ENCODE measurements at places on chromosomes 11 and 22.

- no peak for DNase-seq
These were observed 9.4 kb upstream of the SOX6 start for GRCh38 chr11:16365581-16366228.

DNA sequence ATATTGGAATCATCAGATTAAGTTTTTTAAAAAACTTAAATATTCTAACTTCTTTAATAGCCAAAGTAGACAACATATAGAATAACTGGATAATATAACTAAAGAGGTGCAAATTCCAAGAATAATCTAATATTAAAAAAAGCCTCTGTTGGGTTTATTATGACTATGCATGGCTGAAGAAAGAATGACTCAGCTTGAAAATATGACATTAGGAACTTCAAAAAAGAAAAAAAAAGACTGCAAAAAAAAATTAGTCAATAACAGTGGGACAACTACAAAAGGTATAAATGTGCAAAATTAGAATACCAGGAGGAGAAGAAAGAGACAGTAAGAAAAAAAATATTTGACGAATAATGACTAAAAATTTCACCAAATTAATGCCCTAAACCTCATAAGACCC, 1178.0 kb downstream of the JRKL start:
- no peak for DNase-seq

DNA sequence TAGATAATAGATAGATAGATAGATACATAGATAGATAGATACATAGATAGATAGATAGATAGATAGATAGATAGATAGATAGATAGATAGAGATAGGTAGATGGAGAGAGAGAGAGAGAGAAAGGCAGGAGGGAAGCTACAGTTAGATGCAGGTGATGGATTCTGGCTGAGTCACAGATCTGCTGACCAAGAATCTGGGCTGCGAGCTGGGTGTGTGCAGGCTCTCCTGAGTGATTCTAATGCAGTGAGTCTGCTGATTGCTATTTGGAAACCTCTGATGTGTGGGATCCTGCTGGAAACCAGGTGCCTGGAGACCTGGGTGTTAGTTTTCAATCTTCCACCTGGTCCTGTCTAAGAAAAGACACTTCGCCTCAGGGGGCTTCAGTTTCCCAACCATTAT, 1441.8 kb downstream of the TBC1D22A start:
- DNase-seq = no peak

- DNase-seq = no peak
These were observed 51.7 kb downstream of the PITPNB start for GRCh38 chr22:27867085-27867952.

DNA sequence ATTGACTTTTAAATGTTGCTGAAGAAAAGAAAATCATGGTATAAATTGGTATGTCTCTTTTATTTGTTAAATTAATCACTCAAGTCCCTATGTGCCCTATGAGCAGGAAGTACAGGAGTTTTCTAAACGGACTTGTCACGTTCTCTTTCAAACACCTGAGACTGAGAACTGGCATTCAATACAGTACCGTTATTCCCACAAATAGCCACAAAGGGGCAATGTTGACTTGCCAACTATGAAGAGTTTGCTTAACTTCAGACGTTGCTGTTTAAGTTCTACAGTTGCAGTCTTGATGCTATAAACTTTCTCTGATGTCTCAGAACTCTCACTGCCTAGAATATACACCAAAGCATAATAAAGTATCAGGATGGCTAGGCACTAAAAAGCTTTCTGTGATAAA, 7.6 kb downstream of the OR56A1 start:
- no peak for DNase-seq

DNA sequence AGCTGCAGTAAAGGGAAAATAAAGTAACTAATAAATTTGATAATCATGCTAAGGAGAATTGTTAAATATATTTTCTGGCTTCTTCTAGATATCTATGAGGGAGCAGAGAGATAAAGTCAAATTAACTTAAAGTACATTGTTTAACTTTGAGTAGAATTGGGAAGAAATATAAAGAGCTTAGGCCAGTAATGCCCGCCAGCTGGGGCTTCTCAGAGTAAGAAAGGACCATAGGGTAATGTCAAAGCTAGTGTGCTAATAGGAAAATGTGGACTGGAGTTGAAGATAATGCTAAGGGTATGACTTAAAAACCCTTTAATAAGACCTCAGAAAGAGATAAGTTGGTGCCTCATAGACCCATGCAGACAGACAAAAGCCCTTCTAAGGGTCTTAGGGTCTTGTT, 411.6 kb upstream of the ANO3 start:
- no peak for DNase-seq

- DNase-seq = no peak
These were observed 19.4 kb downstream of the APLP2 start for GRCh38 chr11:130088919-130089673.

- DNase-seq = no peak
These were observed 5.4 kb upstream of the TMPRSS4 start for GRCh38 chr11:118071416-118072030.

DNA sequence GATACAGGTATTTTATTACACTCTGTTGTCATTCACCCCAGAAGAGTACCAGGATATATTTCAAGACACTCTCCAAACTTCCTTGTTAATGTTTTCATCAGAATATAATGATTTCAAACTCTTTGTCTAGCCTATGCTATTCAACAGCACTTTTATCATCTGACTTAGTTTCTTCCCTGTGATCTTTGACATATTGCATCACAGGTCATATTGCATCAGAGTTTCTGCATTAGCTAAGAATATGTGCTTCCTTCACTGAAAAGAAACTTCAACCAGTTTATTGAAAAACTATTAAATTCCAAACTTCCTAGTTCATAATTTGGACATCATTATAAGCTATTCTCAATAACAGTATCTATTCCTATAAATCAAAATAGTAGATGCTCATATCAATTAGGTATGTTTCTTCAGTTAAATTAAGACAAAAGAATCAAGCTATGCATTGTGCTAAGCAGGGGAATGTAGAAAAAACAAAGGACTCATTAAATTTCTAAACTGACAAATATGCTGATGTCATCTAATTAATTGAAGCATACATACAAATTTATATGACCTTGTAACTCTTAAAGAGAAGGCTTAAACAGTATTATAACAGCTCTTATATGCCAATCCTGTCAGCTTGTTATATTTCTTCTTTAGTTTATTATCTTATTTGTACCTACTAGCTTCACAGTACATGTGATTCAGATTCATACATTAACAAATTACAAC, 361.8 kb upstream of the LUZP2 start:
- DNase-seq = no peak

DNA sequence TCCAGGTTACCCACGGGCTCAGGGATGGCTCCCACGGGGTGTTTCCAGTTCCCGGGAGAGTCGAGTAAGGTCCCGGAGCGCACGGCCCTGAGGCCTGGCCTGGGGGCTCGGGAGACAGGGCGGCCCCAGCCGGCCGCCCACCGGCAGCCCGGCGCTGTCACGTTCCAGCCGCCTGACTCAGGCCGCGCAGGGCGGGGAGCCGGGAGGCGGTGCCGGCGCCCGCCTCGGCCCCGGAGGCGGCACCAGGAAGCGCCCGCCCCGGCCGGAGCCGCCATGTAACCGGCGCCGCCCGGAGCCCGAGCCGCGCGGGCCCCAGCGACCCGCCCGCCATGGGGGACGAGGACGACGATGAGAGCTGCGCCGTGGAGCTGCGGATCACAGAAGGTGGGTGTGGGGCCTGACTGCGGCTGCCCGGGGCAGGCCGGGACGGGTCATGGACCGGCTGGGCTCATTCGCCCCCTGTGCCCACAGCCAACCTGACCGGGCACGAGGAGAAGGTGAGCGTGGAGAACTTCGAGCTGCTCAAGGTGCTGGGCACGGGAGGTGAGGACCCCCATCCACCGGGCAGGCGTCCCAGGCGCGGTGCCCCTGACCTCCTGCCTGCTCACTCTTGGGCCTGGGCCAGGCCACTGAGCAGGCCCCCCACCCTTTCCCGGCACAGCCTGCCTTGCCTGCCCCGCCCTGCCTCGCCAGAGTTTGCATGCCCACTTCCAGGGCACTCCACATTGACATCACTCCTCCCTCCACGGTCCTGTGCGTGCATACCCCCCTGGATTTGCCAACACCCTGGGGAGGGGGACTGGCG, at the start of gene RPS6KA4:
Gene RPS6KA4 (plus strand): TSS at position 256 of the 805 bp plus-strand sequence. CDS start 74 bp downstream, at position 330.
- DNase-seq = peak; percentile 81

DNA sequence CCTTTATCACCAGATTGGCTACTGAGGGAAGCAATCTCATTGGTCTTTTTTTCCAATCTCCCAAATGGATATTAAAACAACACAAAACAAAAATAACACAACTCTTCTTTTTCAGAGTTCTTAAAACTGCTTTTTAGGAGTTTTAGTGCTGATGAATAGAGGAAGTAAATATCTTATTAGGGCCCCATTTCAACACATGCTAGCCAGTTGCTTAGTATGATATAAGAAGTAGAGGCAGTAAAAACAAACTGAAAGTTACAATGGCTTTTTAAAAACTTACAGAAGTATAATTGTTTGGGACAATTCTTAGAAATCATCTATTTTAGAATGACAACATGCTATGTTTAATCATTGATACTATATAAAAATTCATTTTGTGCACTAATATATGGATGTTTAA, 3.4 kb downstream of the C11orf71 start:
- no peak for DNase-seq

GRCh38 chr22:29979777-29980321, 96.9 kb downstream of the MTMR3 start:
- DNase-seq = no peak

DNA sequence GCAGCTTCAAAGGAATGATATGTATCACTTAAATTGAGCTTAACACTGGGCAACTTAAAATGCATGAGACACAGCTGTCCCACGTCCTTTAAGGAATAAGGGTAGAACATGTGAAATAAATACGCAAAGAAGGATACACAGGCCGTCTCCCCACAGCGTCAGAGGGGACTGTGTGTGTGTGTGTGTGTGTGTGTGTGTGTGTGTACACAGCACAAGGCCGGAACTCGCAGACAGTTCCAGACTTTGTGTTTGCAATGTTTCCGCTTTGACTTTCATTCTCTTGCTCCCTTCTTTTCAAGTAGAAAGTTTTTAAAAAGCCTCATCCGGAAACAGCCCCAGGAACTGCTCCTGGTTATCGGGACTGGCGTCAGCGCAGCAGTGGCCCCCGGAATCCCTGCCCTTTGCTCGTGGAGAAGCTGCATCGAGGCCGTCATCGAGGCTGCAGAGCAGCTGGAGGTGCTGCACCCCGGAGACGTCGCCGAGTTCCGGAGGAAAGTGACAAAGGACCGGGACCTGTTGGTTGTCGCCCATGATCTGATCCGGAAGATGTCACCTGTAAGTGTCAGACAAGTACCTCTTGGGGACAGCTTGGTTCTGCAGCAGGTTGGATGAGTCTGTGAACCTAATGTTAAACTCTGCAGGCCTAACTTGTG, 13.3 kb downstream of the FAM118A start:
- no peak for DNase-seq

DNA sequence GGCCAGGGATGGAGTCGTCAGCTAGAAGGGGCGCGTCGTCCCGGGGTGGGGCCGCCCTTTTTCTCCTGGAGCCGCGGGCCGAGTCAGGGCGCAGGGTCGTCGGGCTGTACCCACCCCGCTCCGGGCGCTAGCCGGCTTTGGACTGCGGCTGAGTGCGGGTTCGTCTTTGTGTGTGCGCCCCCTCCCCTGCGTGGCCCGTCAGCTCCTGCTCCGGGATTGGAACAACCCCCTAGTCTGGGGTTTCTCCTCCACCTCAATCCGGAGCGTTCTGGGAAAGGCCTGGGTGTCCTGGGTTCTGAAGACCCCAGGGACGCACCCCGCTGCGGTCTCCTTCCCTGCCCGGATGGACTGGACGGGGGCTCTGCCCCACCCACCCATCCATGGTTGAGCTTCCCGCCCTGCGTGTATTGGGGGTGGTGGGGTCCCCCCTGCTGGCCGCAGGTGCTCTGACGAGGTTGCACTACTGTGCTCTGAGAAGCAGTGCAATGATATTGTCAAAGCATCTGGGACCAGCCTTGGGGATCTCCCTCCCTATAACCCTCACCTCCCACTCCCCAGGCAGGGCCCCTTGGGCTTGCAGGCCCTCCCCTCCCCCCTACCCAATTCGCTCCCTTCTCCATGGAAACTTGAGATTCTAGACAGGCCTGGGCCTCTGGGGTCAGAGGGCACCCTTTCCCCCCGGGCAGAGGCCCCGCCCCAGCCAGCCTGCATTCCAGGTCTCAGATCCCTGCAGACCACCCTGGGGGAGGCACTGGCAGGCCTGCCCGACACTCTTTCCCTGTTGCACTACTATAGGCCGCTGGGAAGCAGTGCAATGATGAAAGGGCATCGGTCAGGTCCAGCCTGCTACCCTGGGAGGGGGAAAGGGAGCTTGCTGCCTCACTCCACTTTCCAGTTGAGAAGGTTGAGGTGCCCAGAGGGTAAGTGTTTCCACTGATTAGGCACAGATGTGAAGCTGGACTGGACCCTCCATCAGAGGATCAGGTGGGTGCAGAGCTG, 10.7 kb downstream of the SDF2L1 start:
- DNase-seq = no peak

- DNase-seq = no peak
These were observed 48.5 kb downstream of the WT1 start for GRCh38 chr11:32386770-32387377.

DNA sequence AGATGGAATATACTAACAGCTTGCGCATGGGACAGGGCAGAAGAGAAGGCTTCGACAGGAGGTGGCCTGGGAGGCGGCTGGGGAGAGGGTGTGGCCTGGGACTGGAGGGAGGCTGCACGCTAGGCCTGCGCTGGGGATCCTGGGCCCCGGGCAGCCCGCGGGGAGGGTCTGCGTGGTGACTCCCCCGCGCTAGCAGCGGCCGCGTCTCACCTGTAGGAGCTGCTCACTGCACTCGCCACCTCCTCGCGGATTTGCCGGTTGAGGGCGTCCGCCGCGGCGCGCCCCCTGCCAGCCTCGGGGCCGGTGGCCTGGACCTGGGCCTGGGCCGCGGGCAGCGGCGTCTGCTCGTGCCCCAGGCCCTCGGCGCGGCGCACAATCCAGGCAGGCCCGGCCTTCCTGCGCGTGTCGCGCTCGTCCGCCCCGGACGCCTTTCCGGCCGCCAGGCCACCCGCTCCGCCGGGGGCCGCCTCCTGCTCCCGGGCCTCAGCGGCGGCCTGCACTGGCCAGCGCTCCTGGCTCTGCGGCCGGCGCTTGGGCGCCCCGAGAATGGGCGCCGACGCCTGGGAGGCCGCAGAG, 1.5 kb downstream of the MAP6 start:
- no peak for DNase-seq

GRCh38 chr11:34208266-34209135, 103.1 kb downstream of the NAT10 start:
- DNase-seq = no peak
